ENCODE measurements at places on chromosomes 1 and 21.

DNA sequence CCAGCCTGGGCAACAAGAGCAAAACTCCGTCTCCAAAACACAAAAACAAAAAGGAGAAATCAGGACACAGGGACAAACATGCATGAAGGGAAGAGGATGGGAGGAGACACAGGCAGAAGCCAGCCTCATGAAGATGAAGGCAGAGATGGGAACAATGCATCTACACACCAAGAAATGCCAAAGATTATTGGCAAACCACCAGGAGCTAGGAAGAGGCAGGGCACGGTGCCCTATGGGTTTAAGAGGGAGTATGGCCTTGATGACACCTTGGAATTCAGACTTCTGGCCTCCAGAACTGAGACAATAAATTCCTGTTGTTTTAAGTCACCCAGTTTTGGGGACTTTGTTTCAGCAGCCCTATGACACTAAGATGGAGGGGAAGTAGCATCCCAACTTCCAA lies 5.2 kb downstream of the TMPRSS3 start:
- DNase-seq: no peak

GRCh38 chr1:204975568-204976235 lies 67.3 kb upstream of the CNTN2 start:
- DNase-seq: peak; percentile 62

DNA sequence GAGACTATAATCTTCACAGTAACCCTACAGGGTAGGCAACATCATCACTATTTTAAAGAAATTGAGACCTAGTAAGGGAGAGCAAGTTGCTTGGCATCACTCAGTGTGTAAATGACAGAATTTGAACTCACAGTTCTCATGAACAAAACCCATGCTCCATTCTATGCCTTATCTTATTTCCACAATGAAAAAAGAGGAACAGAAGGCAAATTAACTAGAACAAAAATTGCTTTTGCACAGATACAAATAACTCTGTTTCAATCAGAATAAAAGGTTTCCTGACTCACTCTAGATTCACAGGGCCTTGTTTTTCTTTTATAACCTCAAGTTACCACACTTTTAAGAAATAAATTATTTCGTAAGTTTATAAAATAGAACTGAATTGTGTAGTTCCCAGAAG lies 90.1 kb downstream of the UCHL5 start:
- DNase-seq: no peak

DNA sequence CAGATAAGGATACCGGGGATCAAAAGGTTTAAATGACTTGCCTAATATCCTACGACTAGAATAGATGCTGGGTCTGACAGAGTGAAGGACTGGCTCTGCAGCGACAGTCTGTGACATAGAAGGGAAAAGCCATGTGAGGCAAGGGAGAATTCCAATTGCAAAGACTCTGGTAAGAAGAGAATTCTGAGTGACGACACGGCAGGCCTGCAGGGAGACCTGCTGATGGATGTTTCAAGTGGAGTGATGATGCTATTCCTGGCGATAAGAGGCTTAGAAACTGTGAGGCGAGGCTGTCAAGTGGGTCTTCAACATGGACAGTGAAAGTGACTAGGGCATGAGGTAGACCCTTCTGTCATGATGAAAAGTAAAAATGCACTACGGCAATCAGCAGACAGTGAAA lies 176.6 kb upstream of the PBX1 start:
- DNase-seq: no peak

DNA sequence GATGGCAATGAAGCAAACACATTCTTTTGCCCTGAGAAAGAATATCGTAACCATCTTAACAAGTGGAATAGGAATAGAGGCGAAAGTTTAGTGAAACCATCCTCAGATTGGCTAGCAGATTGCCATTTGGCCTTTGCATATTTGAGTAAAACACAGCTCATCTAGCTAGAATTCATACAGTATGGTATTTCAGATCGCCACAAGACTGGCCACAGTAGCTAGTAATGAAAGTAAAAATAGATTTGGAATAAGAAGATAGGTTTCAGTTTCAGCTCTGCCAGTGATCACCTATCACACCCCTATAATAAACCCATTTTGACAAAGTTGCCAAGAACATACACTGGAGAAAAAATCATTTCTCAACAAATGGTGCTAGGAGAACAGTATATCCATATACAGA lies 294.9 kb downstream of the LRRIQ3 start:
- DNase-seq: no peak

- no peak for DNase-seq
Measured at GRCh38 chr21:30997541-30997940, 40.7 kb downstream of the KRTAP19-8 start.

DNA sequence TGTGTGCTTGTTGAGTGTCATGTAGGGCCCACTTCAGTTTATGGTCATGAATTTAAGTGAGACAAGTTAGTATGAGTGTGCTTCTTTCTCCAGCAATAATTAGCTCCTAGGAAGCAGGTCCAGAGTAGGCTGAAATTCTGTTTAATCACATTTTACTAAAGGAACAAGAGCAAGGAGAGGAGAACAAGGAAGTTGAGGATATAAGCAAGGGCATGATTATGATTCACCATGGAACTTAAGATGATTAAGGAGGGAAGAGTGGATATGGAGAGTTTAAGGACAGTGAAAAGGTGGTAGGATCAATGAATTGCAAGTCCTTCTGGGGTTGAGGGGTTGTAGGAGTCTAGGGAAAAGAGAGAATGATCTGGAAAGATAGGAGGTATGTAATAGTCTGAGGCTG lies 3.1 kb upstream of the DIPK1A start:
- DNase-seq: no peak

- no peak for DNase-seq
Measured at GRCh38 chr1:231976231-231976630, 349.6 kb downstream of the DISC1 start.

DNA sequence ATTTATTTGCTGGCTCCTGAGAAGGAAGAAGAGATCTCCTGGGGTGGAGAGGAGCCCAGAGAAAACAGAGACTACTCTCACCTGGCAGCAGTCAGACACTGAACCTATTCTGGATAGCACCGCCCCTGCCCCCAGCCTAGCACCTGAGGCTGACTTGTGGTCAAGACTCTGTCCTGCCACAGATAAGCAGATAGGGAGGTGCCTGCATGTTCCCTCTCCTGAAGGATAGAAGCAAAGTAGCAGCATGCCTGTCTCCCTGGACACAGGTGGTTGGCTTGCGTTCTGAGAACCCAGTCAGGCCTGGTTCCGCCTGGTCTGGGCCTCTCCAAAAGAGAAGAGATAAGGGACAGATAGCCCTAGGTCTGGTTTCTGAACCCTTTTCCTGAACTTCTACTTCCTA lies 1.3 kb upstream of the EFNA3 start:
- DNase-seq: no peak

- no peak for DNase-seq
Measured at GRCh38 chr1:235002706-235003300, 125.8 kb downstream of the TOMM20 start.

DNA sequence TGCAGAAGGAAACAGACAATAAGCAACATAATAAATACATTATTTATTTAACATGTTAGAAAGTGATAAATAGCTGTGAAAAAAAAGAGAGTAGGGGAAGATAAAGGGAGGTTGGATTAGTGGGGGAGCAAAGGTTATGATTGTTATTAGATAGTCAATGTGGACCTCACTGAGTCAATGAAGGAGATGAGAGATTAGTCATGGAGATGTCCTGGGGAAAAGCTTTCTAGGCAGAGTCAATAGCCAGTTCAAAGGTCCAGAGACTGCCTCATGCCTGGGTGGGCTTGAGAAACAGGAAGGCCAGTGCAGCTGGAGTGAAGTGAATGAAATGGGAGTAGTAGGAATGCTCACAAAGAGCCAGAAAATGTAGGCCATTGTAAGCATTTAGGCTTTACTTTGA lies 187.1 kb upstream of the CACYBP start:
- no peak for DNase-seq

GRCh38 chr1:209267968-209268367 lies 315.5 kb upstream of the CAMK1G start:
- no peak for DNase-seq

DNA sequence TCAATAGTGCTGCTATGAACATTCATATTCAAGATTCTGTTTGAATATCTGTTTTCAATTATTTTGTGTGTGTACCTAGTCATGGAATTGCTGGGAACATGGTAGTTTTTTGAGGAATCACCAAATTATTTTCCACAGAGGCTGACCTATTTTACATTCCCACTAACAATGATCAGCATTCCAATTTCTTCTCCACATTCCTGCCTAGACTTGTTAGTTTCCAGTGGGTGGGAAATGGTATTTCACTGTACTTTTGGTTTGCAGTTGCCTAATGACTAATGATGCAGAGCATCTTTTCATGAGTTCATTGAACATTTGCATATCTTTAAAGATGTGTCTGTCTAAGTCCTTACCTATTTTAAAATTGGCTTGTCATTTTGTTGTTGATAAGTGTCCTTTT lies 1182.6 kb upstream of the B3GALT2 start:
- DNase-seq: no peak

GRCh38 chr1:89125240-89125912 lies 538 bp downstream of the GBP2 start:
- no peak for DNase-seq

- DNase-seq: no peak
Measured at GRCh38 chr21:31330144-31330483, 13.9 kb downstream of the TIAM1 start.

DNA sequence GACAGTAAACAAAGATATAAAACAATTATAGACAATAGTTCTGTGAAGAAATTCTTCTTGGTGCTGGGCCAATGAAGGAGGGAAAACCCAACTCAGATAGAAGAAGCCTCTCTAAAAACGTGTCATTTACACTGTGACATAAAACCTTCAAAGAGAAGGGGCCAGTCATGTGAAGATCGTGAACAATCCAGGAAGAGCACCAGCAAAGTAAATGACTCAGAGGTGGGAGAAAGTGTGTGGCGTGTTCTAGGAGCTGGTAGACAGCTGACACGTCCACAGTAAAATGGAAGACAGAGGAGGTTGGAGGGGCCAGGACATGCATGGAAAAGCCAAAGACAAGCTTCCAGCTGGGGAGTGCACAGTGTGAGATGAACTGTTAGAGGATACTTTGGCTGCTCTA lies 143.6 kb downstream of the VAV3 start:
- DNase-seq: no peak

- no peak for DNase-seq
Measured at GRCh38 chr1:81374481-81374880, 426.3 kb upstream of the ADGRL2 start.

GRCh38 chr1:116769561-116769977 lies 15.3 kb downstream of the CD2 start:
- DNase-seq: no peak

DNA sequence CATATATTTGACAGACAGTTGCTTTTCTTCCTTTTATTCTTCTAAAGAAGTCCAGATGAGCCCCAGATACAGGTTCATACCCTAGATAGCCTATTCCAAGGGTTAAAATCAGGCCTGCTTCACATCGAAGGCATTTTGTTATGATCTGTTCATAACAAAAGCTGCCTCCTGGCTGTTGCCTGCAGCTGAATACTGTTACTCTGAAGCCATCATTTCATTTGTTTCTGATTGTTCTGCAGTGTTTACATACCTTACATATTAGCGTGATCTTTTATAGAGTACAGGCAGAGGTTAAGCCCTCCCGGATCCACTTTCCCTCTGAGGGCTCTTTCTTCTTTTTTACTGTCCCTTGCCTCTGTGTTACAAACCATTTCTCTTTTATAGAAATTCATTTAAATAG lies 219.0 kb upstream of the HOOK1 start:
- DNase-seq: no peak

DNA sequence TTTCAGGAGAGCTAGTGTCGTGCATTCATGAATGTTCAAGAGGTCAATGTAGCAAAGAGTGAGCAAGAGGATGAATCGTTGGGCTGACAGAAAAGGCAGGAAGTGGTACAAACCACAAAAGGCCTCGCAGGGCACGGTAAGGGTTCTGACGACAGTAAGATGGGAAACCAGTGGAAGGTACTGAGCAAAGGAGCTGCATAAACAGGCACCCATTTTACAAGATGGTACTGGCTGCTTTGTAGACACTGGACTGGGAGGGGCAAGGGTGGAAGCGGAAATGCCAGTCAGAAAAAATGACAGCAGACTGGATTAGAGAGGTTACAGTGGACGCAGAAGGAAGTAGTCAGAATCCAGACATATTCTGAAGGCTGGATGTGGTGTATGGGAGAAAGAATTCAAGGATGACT lies 123.5 kb downstream of the PTPN14 start:
- DNase-seq: peak; percentile 98

GRCh38 chr1:32538887-32539583 lies at the start of gene ZBTB8A:
ZBTB8A (plus strand) TSS chr1:32539427; CDS start chr1:32592932, 53,505 bp downstream.
- peak; percentile 39 for DNase-seq

- DNase-seq: peak; percentile 12
Measured at GRCh38 chr1:27773826-27774445, 917 bp downstream of the STX12 start.

DNA sequence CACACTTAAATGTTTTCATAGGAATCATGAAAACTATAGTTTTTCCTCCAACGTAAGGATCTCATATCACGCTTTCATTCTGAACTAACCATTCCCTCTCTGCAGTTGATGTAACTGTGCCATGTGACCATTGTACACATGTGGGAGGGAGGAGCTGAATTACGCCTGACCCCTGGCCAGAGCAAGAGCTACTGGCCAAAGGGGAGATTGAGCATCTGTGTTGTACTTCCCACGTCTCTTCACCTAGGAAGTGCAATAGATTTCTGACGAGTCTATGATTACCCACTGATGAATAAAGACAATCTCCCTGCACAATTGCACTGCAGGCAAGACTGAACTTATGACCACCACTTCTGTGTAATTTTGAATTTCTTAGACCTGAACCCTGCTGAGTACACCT lies 24.0 kb downstream of the PTPRC start:
- DNase-seq: no peak

- no peak for DNase-seq
Measured at GRCh38 chr21:25215698-25216384, 391.4 kb downstream of the MRPL39 start.

- peak; percentile 38 for DNase-seq
Measured at GRCh38 chr1:239997515-239998311, 94.0 kb upstream of the FMN2 start.

DNA sequence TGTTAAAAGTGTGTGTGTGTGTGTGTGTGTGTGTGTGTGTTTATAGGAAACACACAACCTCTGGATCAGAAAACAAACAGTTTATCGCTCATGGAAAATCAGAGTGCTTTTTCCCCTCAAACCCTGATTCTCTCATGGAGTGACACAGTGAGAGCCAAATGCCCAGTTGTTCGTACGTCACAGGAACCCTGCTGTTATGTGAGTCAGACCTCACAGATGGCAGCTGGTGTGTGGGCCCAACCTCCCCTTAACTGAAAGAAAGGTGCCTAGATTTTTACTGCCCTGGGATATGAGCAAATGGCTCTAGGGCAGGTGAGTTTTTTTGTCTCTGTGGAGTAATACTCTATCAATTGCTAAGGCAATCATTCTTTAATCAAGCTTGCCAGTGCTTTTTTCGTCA lies 1788.1 kb downstream of the BRINP3 start:
- DNase-seq: no peak

GRCh38 chr1:67250051-67250653 lies 57.5 kb upstream of the IL12RB2 start:
- no peak for DNase-seq

DNA sequence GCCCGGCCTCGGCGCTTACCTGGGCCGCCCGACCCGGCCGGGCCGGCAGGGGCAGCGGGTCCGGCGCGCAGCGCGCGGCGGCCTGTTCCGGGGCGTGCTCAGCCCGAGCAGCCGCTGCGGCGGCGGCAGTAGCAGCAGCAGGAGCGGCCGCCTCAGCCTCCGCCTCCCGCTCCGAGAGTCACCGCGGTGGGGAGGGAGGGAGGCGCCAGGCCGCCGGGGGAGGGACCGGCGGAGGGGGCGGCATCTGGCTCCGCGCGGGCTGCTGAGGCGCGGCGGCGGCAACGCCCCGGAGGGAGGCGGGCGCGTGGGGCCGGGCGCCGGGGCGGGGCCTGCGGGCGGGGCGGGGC lies at the start of gene CTNNBIP1:
TSS of gene CTNNBIP1 (minus strand) at position 194 of the 347 bp plus-strand sequence. CDS start 38,205 bp downstream, outside the sequence.
- DNase-seq: no peak

- no peak for DNase-seq
Measured at GRCh38 chr1:11919621-11920020, 6.6 kb downstream of the KIAA2013 start.

All from ACHN (cell line).